Activated T-helper 17 cell treated with anti-CD3 and anti-CD28 coated beads, Interleukin-2, amount 50 U/mL, for 72 hours (primary cell): ENCODE measurements at places on chromosomes 13 and 19.

DNA sequence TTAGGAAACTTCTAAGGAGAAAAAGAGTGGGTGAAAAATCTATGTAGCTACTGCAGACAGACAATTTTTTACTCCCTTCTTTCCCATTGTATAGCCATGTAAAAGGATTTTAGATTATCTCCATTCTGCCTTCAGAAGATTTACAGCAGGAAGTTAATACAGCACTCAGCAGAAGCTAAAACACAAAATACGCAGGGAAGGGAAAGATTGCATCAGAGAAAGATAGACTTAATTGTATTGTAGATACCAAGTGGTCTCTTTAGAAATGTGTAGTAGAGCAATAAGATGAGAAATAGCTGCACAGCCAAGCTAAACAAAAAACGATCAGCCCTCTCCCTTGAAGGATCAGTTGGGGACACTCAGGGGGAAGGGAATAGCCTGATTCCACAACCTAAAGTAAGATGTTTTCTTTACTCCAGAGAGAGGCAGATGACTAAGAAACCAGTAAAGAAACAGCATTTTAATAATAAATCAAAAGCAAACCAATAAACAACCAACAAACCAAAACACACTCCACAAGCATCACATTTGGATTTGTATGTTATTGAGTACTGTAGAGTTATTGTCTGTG is 236.7 kb upstream of the SLITRK1 start:
- no peak for ATAC-seq

- peak; percentile 95 for ATAC-seq
Observed at GRCh38 chr19:42386974-42387707, 3.0 kb downstream of the CNFN start.

DNA sequence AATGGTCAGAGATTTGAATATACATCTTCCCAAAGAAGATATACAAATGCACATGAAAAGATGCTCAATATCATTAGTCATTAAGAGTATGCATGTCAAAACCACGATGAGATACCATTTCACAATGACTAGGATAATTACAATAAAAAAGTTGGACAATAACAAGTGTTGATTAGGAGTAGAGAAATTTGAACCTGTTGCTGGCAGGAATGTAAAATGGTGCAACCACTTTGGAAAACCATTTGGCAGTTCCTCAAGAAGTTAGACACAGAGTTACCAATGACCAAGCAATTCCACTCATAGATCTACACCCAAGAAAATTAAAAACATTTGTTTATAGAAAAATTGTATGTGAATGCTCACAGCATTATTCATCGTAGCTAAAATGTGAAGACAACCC is 33.2 kb upstream of the STARD13 start:
- no peak for ATAC-seq

DNA sequence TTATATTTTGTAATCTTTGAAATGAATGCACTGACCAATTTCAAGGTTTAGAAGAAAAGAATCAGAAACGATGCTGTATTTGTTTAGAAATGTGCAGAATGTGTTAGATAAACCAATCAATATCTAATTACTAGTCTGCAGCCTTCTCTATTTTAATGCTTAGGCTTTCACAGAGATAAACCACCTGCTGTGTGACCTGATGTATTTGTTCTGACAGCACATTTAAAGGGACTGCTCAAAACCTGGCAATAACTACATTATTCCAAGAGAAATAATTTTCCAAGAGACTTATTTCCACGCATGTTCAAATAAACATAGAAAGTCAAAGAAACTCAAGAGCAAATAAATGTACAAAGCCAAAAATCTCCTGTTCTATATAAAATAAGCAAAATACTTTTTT is 641.6 kb upstream of the PCDH20 start:
- no peak for ATAC-seq

DNA sequence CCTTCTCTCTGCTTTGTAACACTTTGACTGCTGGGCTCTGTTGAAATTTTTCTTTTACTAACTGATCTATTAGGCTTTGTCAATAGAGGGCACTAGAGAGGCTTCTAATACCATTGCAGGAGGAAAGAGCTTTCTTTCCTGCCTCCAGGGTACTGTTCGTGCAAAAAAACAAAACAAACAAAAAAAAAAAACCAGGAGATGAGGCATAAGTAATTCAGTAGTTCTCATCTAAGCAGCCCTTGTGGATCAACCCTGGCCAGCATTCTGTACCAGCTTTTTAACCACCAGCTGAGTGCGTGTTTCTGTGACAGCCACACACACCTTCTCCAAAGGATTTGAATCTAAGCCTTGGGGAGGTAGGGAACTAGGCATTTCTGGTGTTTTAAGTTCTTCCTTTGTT is 1707.6 kb upstream of the SLC10A2 start:
- ATAC-seq = no peak
